Upper lobe of left lung (tissue), 6 donors: ENCODE measurements at places on chromosomes 13 and 19.

GRCh38 chr13:106819413-106820180, 251.7 kb upstream of the ARGLU1 start:
- DNase-seq = no peak

GRCh38 chr19:13138916-13139198, 11.3 kb downstream of the STX10 start:
- DNase-seq = no peak

DNA sequence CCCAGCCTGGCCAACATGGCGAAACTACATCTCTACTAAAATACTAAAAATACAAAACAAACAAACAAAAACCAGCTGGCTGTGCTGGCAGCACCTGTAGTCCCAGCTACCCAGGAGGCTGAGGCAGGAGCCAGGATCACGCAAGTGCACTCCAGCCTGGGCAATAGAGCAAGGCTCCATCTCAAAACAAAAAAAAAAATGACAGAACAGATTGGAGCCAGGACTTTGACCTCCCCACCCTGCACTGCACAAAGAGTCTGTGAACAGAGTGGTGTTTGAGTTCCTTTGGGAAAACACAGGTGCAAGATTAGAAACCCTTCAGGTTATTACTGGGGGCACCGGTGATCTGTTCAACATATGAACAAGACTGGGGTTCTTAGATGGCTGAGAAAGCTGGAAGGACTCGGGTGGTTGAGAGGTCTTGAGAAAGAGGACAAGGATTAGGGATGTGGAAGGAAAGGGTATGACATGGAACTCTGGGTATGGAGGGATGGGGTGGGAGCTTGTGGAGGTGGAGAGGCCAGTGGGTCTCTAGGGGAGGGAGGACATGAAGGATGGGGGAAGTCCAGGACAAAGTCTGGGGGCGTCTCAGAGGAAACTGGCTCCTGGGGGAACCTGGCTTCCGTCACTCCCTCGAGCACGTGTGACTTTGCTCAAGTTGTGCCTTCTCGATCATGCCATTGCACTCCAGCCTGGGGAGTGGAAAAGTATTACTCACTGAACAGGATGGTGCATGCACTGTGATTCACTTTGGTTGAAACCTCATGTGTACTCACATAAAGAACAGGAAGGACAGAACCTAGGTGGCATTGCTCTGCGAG, 25.9 kb downstream of the RCN3 start:
- no peak for DNase-seq

GRCh38 chr19:8468124-8468523, 23.3 kb downstream of the HNRNPM start:
- no peak for DNase-seq

GRCh38 chr19:36572593-36573019, 486 bp downstream of the ZNF529 start:
- DNase-seq = no peak

DNA sequence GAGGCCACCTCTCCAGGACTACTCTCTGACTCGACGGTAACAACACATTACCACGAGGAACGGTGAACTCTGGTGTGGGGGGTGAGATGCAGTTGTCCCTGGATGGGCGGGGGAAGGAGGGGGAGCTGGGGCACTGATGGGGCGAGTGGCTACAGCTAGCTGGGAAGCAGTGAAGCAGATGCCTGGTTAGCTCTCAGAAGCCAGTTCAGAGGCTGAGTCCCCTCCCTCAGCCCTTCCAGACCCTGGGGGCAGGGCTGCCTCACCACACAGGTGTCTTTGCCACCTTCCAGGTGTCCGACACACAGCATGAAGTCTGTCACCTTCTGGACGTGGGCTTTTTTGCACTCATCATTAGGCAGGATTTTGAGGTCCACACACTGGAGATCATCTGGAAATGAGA, 4.0 kb downstream of the KLK1 start:
- DNase-seq = no peak

GRCh38 chr13:42487221-42487620, 86.7 kb upstream of the TNFSF11 start:
- DNase-seq = no peak

DNA sequence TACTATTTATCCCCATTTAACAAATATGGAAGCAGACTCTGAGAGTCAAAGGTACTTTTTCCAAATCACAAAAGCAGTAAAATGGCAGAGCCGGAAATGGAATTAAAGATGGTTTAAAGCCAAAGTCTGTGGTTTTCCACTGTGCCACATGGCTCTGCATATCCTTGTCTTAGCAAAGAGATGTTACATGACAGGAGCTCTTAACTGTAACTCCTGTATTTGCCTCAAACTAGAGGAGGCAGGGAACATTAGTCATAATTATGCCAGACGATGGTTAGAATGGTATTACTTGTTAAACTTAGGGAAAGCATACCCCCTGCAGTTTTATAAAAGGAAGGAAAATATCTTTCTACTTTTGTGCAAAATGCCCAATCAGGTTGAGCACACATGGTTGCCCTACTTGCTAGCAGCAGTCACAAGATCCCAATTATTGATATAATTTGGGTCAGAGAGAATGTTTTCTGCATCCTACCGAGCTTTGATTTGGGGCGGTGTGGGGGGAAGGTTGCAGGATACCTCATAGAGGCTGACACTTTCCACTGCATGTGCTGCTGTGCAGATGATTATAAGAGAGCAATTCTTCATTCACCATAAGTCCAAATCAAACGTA, 42.0 kb upstream of the MAB21L1 start:
- no peak for DNase-seq

GRCh38 chr19:30317403-30317802, 54.8 kb upstream of the ZNF536 start:
- DNase-seq = no peak

- DNase-seq = peak; percentile 64
Measured at GRCh38 chr19:28633319-28634018, 579.5 kb downstream of the UQCRFS1 start.

GRCh38 chr19:31066385-31066784, 282.9 kb downstream of the TSHZ3 start:
- DNase-seq = no peak

DNA sequence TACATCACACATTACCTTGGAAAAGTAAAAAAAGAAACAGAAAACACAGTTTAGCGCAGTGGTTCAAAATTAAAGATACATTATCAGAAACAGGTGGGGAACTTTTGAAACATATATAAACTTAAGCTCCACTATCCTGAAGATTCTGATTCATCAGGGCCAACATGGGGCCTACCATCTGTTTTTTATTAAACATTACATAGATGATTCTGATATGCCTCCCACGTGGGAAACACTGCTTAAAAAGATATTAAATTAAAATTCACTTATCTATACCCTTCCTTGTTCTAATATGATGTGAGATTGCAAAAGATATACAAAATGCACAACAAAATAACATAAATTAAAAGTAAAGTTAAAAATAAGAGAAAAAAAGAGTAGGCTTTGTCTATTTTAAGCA, 125.0 kb downstream of the VWA8 start:
- no peak for DNase-seq

- no peak for DNase-seq
Measured at GRCh38 chr13:77409412-77409811, 82.5 kb upstream of the MYCBP2 start.

DNA sequence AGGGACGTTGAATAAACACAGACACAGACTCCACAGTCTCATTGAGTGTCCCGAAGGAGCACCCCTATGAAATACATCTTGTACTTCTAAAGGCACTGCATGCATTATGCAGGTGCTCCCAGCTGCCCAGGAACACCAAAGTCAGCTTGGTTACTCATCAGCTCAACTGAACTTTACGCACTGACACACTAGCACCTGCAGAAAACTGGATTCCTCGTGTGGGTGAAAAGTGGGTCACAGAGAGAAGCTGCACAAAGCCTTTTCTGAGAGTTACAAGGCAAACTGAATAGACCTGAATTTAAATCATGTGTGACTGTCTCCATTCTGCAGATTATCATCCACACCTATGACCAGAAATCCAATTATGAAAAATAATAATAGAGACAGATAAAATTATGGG, 527.5 kb upstream of the NBEA start:
- no peak for DNase-seq

- no peak for DNase-seq
Measured at GRCh38 chr13:103006641-103007426, 59.4 kb downstream of the SLC10A2 start.

- no peak for DNase-seq
Measured at GRCh38 chr13:103324641-103325040, 258.4 kb upstream of the SLC10A2 start.

- DNase-seq = no peak
Measured at GRCh38 chr19:51079481-51080110, 3.1 kb downstream of the KLK14 start.

GRCh38 chr19:56111601-56112312, 9.3 kb downstream of the ZNF787 start:
- DNase-seq = peak; percentile 85

DNA sequence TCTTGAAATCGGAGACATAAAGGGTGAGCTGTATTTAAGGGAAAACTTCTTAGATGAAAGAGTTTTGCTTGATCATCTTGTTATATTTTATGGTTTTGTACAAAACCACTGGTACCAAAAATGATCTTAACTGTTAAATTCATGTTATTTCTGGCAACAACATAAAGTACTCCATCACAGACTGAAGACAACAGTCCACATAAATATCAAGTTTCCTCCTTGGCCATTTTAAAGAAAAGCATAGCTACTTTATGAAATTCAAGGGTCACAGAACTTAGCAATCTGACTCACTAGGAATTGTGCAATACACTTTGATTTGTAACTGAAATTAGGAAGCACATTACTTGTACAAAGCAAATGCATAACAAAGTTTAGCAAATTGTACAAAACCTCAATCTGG, 66.3 kb downstream of the TBC1D4 start:
- no peak for DNase-seq
